IPS DF 6.9 (cell line): ENCODE measurements at places on chromosomes 5 and 9.

DNA sequence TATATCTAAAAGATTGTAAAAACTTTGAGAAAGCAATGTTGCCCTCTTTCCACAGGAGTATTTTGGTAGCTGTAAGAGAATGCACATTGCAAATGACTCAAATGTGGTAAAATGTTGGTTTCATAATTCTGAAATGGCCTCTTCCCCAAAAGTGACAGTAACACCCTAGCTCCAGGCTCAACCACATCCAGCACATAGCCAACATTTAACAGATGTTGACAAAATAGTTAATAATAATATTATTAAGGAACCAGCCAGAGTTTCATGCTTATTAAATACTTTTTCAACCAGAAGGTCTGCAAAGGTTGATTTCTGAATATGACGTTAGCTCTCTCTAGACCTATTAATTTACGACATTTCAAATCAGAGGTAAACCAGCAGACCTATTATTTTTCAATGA is 1.3 kb downstream of the ANXA1 start:
- H3K4me3 ChIP-seq, result no peak overlapping the region
- no peaks in the 10 kb centered on the region for H3K27me3 ChIP-seq
- DNase-seq, result no peak
- H3K27ac ChIP-seq, result no peak overlapping the region

DNA sequence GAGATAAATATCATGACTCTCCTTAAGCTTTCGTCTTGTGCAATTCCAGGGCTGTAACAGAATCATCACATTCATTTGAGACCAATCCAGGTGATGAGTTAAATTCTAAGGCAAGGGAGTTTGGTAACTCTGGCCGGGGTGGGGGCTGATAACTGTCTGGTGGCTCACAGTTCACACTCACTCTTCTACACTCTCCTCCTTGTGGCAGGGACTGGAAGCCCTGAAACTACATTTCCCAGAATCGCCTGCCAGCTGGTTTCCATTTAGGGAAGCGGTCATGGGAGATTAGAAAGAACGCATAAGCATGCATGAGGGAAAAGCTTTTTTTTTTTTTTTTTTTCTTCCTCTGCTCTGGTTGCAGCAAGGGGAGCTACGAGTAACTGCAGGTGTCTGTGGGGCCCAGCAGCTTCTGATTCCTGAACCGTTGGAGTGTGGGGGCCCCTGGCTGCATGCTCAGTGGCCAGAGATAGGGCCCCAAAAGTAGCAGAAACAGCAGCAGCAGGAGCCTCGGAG is 154.8 kb upstream of the TBC1D2 start:
- H3K27me3 ChIP-seq, result no peaks in the 10 kb centered on the region
- H3K4me1 ChIP-seq, result peaks cover 2% of the 10 kb centered on the region; the same call in 1 of the 2 replicates
- H3K4me3 ChIP-seq, result no peak overlapping the region
- no peaks in the 10 kb centered on the region for H3K36me3 ChIP-seq

- no peaks in the 10 kb centered on the region for H3K36me3 ChIP-seq
- no peak overlapping the region for H3K27ac ChIP-seq
- H3K4me3 ChIP-seq, result no peak overlapping the region
Measured at GRCh38 chr9:11755951-11756350, 937.2 kb upstream of the TYRP1 start.

GRCh38 chr5:54211912-54212311 is 98.5 kb downstream of the ARL15 start:
- peaks cover 5% of the 10 kb centered on the region for H3K4me1 ChIP-seq
- H3K4me3 ChIP-seq, result no peak overlapping the region
- no peak for DNase-seq
- no peaks in the 10 kb centered on the region for H3K36me3 ChIP-seq
- H3K27ac ChIP-seq, result no peak overlapping the region
- no peaks in the 10 kb centered on the region for H3K27me3 ChIP-seq

GRCh38 chr9:86354818-86355309 is 654 bp upstream of the TUT7 start:
- no peaks in the 10 kb centered on the region for H3K36me3 ChIP-seq
- no peak for DNase-seq
- peak overlapping the region; percentile 60; the same call in 1 of the 2 replicates for H3K4me3 ChIP-seq
- H3K27me3 ChIP-seq, result no peaks in the 10 kb centered on the region

DNA sequence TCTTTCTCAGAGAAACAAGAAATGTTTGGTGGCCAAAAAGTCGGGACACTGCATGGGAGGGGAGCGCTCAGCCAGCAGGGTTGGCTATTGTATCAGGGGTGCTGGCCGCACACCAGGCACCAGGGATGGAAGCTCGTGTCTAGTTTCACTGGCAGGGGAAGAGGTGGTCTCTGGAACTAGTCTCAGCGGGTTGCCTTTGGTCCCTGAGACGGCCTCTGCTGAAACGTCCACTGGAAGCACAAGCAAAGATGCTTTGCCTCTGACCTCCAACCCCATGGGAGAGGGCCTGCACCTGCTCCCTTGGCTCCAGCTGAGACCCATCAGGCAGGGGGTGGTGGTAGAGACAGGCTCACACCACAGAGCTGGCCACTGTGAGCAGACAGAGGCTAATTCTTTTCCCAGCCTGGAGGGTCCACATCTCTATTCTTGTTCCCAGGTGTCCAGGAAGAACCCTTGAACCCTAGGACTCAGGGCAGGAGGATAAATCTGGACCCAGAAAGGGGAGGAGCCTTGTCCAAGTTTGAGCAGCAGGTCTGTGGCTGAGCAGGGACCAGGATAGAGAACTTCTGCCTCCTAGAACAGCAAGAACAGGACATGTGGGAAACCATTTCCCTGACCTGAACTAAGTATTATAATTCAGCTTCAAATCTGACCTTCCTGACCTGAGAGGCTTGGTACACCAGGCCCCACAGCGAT is 102.6 kb downstream of the RGS3 start:
- peaks cover 2% of the 10 kb centered on the region; the same call in 1 of the 2 replicates for H3K27me3 ChIP-seq
- no peaks in the 10 kb centered on the region for H3K4me1 ChIP-seq
- H3K4me3 ChIP-seq, result no peak overlapping the region
- no peak for DNase-seq
- H3K27ac ChIP-seq, result no peak overlapping the region

- H3K36me3 ChIP-seq, result no peaks in the 10 kb centered on the region
- no peaks in the 10 kb centered on the region for H3K27me3 ChIP-seq
- H3K4me3 ChIP-seq, result no peak overlapping the region
- no peak for DNase-seq
- no peak overlapping the region for H3K27ac ChIP-seq
Measured at GRCh38 chr5:61053937-61054336, 108.3 kb downstream of the SMIM15 start.

DNA sequence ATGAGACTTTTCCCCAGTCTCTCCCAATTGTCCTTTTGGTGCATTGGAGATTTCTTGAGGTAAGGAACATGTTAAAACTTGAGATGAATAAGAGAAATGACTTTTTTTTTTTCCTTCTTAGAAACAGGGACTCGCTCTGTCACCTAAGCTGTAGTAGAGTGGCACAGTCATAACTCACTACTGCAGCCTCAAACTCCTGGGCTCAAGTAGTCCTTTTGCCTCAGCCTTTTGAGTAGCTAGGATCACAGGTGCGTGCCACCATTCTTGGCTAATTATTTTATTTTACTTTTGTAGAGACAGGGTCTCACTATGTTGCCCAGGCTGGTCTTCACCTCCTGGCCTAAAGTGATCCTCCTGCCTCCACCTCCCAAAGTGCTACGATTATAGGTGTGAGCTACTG is 25.9 kb downstream of the CDC42SE2 start:
- no peak overlapping the region for H3K27ac ChIP-seq
- H3K4me1 ChIP-seq, result no peaks in the 10 kb centered on the region
- no peaks in the 10 kb centered on the region for H3K36me3 ChIP-seq
- no peak for DNase-seq

- H3K27ac ChIP-seq, result no peak overlapping the region
- no peaks in the 10 kb centered on the region for H3K36me3 ChIP-seq
- no peaks in the 10 kb centered on the region for H3K4me1 ChIP-seq
- DNase-seq, result no peak
- H3K4me3 ChIP-seq, result no peak overlapping the region
Measured at GRCh38 chr5:57855831-57856230, 373.2 kb upstream of the ACTBL2 start.

DNA sequence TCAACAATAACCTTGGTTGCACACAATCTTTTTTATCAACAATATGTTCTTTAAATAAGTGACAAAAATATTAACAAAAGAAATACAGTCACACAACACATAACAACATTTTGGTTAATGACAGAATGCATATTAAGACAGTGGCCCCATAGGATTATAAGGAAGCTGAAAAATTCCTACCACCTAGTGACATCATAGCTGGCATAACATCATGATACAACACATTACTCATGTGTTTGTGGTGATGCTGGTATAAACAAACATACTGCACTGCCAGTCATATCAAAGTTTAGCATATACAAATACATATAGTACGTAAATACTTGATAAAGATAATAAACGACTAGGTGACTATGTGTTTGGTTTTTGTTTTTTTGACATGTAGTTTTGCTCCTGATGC is 344.8 kb upstream of the POU5F2 start:
- no peaks in the 10 kb centered on the region for H3K36me3 ChIP-seq
- no peaks in the 10 kb centered on the region for H3K27me3 ChIP-seq
- H3K4me3 ChIP-seq, result no peak overlapping the region
- no peak overlapping the region for H3K27ac ChIP-seq

- no peak overlapping the region for H3K4me3 ChIP-seq
- no peaks in the 10 kb centered on the region for H3K4me1 ChIP-seq
- no peak overlapping the region for H3K27ac ChIP-seq
- no peak for DNase-seq
- no peaks in the 10 kb centered on the region for H3K36me3 ChIP-seq
Measured at GRCh38 chr9:118533101-118533500, 828.9 kb downstream of the TLR4 start.

DNA sequence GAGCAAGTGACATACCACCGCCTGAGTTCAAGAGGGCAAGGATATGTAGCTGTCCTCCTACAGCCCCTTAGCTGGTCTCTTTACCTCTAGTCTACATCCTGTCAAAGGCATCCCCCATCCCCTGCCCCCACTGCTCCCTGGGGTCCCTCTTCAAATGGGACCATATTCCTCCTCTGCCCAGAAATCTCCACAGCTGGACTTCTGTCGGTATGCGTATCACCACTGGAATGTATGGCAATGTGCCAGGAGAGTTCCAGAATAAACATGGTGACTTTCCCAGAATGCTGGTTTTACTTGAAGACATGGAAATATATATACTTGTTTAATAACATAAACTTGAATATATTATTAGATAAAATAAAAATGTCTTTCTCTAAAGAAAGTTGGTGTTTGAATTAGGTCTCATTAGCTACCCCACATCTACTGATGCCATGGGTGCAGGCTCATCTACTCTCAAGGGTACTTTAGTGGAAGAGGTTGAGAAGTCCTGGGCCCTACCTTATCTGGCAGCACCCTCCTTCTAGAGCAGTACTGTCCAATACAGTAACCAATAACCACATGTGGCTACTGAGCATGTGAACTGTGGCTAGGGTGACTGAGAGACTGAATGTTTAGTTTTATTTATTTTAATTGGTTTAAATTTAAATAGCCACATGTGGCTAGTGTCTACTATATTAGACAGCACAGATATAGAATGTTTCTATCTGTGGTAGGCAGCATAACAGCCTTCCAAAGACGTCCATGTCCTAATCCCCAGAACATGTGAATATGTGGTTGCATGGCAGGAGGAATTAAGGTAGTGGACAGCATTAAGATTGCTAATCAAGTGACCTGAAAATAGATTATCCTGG is 181.7 kb upstream of the SLC30A5 start:
- DNase-seq, result no peak
- no peak overlapping the region for H3K27ac ChIP-seq
- no peak overlapping the region for H3K4me3 ChIP-seq
- no peaks in the 10 kb centered on the region; the same call in 1 of the 2 replicates for H3K36me3 ChIP-seq
- H3K4me1 ChIP-seq, result no peaks in the 10 kb centered on the region

DNA sequence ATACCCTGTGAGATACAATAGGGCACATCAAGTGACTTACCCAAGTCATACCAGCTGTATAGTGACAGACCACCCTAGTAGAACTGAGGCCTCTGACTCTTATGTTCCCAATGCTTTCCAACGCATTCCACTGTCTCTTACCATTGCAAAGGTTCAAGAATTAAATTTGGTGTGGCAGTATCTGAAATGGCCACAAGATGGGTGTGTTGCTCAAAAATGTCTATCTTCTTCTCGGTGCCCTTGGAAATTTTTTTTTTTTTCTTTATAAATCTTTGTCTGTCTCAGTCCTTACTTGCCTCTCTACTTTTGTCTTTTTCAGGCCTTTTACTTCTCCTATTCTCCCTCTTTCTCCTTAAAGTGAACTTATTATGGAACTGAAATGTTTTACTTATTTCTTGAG is 48.4 kb downstream of the GPR21 start:
- H3K4me1 ChIP-seq, result 0 out of 2 replicates have a peak, but pooled peaks cover 2% of the 10 kb centered on the region
- H3K36me3 ChIP-seq, result no peaks in the 10 kb centered on the region
- DNase-seq, result no peak
- no peak overlapping the region for H3K4me3 ChIP-seq
- no peaks in the 10 kb centered on the region for H3K27me3 ChIP-seq
- no peak overlapping the region for H3K27ac ChIP-seq

GRCh38 chr9:15253786-15254185 is 53.2 kb downstream of the TTC39B start:
- H3K4me3 ChIP-seq, result no peak overlapping the region
- no peaks in the 10 kb centered on the region for H3K27me3 ChIP-seq
- no peaks in the 10 kb centered on the region for H3K4me1 ChIP-seq
- no peak for DNase-seq

GRCh38 chr9:37801959-37802711 is 1.5 kb downstream of the DCAF10 start:
- H3K27me3 ChIP-seq, result no peaks in the 10 kb centered on the region
- H3K4me3 ChIP-seq, result peak overlapping the region; percentile 79; the same call in 1 of the 2 replicates
- H3K36me3 ChIP-seq, result no peaks in the 10 kb centered on the region
- no peak for DNase-seq
- H3K27ac ChIP-seq, result no peak overlapping the region

DNA sequence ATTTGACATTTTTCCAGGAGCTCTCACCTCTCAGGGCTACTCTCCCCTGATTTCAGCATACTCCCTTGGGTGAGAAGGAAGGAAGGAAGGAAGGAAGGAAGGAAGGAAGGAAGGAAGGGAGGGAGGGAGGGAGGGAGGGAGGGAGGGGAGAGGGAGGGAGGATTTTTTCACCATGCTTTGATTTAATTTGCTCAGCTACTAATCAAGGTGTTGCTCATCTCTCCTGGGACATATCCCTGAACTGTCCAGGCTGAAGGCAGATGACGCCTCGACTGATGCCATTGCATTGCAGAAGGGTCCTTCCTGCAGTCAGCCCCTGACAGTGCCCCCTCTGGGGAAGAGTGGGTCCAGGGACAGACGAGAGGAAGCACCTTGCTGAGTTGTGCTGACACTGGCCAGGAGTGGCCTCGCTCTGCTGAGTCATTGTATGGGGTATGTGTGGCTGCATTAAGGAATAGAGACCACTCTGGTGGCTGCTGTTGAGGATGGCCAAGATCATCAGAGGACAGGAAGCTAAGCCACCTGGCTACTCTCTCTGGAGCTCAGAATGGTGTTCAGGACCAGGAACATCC is 43.6 kb upstream of the CRB2 start:
- peaks cover 3% of the 10 kb centered on the region; the same call in 1 of the 2 replicates for H3K4me1 ChIP-seq
- H3K27me3 ChIP-seq, result no peaks in the 10 kb centered on the region
- DNase-seq, result no peak
- H3K36me3 ChIP-seq, result no peaks in the 10 kb centered on the region
- no peak overlapping the region for H3K4me3 ChIP-seq

- no peak overlapping the region for H3K27ac ChIP-seq
- no peak overlapping the region for H3K4me3 ChIP-seq
- no peaks in the 10 kb centered on the region for H3K4me1 ChIP-seq
- no peaks in the 10 kb centered on the region for H3K36me3 ChIP-seq
Measured at GRCh38 chr9:17462869-17463464, 115.9 kb upstream of the SH3GL2 start.

- H3K27me3 ChIP-seq, result no peaks in the 10 kb centered on the region
- H3K36me3 ChIP-seq, result no peaks in the 10 kb centered on the region
Measured at GRCh38 chr5:149223081-149223848, 48.4 kb upstream of the AFAP1L1 start.

GRCh38 chr9:68750255-68750654 is 45.2 kb downstream of the PIP5K1B start:
- 0 out of 2 replicates have a peak, but pooled peaks cover 1% of the 10 kb centered on the region for H3K4me1 ChIP-seq
- H3K4me3 ChIP-seq, result no peak overlapping the region
- H3K27me3 ChIP-seq, result no peaks in the 10 kb centered on the region
- H3K36me3 ChIP-seq, result no peaks in the 10 kb centered on the region
- no peak for DNase-seq
